ENCODE measurements at places on chromosomes 5 and 9. TPM values are rescaled to one million over a fixed set of nuclear protein-coding genes. Genes with fewer than 3 reads are reported as not detected.

- DNase-seq: no peak
Measured at GRCh38 chr5:40507095-40507494, 172.6 kb upstream of the PTGER4 start.

Gene SLC2A6
- 14.2 TPM for total RNA-seq

- DNase-seq: no peak
Measured at GRCh38 chr5:2991884-2992283, 240.4 kb upstream of the IRX2 start.

Gene KIAA1958
- 41.0 TPM for total RNA-seq

GRCh38 chr9:116383936-116384335, 230.3 kb downstream of the PAPPA start:
- no peak for DNase-seq

DNA sequence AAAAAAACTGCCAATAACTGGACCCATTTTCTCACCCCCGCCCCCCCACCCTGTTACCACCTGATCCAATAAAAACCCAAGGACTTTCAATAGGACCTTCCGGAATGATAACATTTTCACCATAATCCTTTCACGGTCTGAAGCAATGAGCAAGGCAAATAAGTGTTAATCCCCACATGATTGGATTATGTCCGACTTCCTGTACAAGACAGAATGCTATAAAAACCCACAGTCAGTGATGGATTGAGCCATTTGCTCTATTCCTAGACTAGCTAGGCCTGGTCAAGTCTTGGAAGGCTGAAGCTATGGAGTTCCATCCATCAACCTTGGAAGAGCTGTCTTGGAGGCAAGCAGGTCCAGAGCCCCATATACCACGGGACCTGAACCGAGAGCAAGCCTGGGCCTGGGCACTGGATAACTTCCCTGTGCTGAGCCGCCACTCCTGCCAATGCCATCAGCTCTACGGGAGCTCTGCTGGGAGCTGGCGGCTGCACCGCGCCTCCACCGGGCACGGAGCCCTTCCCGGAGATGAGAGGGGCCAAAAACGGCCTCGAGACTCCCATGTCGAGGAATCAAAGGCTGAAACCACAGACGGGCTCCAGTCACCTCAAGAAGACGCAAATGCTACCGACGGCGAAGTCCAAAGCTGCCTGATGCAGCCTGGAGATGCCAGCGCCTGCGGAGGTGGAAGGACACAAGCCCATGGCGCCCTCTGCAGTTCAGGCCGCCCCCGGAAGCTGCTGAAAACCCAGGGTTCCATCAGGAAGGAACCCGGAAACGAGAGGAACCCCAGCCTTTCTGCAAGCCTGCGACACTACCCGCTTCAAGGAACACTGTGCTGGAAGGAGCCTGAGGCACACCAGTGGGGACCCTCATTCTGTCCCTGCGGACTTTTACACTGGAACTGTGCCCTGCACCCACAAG, 69.2 kb downstream of the ANXA2R start:
- DNase-seq: peak; percentile 82

Gene GNA14
- 21.0 TPM for total RNA-seq

Gene SHROOM1
- 8.1 TPM for total RNA-seq

Gene RGS14
- 74.6 TPM for total RNA-seq

DNA sequence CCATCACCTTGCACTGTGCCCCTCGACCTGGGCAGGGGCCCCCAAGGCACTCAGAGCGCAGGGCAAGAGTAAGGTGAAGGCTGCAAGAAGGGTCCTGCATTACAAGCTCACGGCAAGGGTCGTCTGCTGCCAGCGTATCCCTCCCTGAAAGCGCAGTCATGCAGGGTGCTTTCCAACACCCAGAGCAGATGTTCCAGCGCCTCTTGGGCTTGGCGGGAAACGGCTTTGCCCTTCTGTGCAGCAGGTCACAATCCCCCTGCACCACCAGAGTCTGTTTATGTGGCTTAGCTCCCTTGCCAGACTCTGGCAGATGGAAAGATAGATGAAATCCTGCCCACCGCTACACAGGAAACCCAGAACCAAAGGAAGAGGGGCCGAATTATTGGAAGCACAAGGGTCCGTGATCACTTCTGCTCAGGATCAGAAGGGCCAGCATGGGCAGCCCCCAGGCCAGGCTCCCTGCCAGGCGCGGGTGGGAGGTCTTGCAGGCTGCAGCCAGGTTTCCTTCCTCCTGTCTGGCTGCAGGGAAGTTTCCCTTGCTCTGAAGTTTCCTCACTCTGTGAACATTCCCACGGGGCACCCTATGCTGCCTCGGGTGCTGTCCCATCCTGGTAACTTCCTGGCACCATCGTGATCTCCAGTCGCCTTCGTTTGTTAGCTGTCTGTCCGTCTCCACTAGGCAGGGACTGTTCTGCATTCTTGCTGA, 132.2 kb downstream of the ZNF354C start:
- DNase-seq: peak; percentile 10

DNA sequence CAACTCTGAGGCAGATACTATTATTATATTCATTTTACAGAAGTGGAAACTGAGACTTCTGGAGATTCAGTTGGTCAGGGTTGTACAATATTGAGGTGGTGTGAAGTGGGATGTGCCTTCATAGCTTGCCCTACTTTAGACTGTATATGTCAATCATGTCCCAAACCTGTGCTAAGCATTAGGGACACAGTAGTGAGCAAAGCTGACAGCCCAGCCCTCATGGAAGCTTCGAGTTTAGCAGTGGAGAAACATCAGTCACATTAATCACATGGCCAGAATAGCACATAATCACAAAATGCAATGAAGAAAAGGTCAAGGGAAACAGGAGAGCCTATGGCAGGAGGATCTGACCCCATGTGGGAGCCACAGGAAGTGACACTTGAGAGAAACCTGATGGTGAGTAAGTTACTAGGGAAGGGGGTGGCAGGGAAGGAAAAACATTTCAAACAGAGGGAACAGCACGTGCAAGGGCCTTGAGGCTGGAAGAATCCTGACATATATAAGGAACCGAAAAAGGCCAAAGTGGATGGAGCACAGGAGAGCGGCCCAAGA, 20.5 kb upstream of the RALGPS1 start:
- DNase-seq: no peak

DNA sequence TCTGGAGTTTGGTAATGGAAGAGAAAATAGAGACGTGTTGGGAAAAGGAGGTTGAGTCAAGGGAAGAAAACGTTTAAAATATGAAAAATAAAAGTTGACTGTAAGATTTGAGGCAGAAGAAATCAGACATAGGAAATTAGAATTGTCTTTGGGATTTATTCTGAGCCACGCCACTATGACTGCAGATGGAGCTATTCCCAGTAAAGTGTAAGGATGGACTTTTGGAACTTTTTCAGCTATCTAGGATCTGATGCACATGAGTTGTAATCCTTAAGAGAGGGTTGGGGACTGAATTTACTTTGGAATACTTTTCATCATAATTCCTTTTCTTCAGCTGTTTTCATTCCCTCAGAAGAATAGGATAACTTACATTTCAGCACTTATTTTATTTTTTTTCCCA, 336.7 kb downstream of the FAM170A start:
- no peak for DNase-seq

DNA sequence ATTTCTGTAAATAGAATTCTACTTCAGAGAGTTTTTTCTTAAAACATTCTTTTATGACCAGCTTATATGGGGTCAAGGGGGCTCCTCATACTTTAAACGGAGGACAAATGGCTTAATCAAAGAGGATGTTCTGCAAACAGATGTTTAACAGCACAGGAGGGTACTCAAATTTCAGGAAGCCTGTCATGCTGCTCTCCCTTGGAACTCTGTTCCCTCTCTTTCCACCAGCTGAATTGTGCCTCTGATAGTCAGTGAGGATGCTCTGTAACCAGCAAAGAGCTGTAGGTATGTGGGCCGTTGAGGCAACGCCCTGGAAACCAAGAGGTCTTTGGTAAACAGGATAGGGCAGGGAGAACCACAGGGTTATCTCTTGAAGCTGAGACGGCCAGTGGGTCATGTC, 161.1 kb downstream of the C5orf15 start:
- DNase-seq: no peak

- DNase-seq: no peak
Measured at GRCh38 chr9:8822667-8823025, 1023.1 kb upstream of the DMAC1 start.

Gene GABRP
- 9.9 TPM for total RNA-seq

DNA sequence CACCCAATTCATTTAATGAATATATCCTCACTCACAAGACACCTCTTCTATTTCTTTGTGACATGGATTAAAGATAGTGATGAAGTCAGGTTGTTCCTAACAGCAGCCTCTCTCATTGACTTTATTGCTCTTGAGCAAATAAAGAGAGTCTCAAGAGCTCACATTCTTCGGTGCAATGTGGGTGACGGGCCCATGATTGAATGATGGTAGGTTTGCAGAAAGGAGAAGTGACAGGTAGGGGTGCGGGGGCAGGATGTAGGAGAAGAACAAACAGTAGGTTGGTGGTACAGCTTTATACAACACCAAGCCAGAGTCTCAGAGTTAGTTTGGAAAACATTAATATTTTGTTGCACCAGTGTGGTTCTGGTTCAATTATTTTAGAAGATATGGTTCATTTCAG, 122.2 kb downstream of the SLIT3 start:
- no peak for DNase-seq

- DNase-seq: no peak
Measured at GRCh38 chr9:31536471-31536870, 848.0 kb upstream of the ACO1 start.

- no peak for DNase-seq
Measured at GRCh38 chr9:16157651-16158050, 604.8 kb downstream of the CCDC171 start.

Gene CDKN2AIPNL
- total RNA-seq: 54.3 TPM

DNA sequence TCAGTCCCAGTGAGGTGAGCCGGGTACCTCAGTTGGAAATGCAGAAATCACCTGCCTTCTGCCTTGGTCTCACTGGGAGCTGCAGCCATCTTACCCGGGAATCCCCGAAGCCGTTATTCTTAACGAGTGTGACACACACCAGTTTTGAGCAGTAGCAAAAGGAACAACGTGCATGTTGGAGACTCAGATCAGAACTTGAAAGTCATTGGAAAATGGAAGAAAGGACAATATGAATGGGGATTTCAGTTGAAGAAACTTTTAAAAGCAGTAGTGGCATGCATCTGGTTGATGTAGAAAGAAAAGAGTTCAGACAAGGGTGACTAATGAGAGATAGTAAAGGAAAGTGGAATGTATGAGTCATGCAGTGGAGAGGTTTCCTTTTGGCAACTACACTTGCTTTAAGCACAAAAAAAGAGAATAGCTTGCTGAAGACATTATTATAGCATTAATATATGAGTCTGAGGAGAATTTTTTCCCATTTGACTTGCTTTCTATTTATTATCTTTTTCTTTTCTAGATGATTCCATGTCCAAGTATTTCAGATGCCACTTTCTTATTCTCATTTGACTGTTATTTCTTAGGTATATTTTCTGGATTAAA, 44.4 kb upstream of the ANKDD1B start:
- no peak for DNase-seq

Gene SERF1A
- total RNA-seq: 16.5 TPM

GRCh38 chr9:70595211-70595610, 180.8 kb upstream of the KLF9 start:
- DNase-seq: no peak

Gene RBM27
- 29.8 TPM for total RNA-seq

Gene RMRP
- total RNA-seq: 25,042 TPM

Gene RAD23B
- total RNA-seq: 180 TPM

DNA sequence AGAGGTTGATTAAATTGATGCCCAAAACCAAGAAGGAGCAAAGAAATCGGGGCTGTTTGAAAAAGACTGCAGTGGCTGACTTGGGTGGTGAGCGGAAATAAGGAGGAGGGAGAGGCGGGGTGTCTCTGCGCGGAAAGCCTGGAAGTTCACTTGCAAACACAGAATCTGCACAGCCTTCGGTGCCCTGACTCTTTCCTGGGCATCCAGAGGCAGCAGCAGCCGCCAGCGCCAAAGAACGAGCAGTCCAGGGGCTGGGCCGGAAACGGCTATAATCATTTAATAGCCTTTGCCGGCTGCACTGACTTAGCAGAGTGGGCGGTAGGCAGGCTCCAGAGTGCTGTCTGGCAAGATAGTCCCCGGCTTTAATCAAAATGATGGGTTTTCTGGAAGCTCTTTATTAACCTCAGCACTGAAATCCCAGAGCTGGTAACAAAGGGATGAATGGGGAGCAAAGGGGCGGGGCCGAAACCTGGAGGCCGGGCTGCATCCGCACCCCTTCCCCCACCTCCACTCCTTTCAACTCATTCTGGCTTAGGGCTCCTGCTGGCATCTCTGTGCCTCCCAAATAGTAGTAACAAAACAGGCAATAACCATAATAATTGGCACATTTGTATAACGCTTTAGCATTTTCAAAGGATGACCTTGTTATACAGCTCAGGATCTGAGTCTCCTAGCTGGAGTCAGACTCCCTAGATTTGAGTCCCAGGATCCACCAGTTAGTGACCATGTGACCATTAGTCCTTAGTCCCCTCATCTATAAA, 35.7 kb downstream of the PCDHAC2 start:
- DNase-seq: peak; percentile 87

Gene FAT2
- 0.16 TPM for total RNA-seq

Gene TRIM32
- total RNA-seq: 20.1 TPM

DNA sequence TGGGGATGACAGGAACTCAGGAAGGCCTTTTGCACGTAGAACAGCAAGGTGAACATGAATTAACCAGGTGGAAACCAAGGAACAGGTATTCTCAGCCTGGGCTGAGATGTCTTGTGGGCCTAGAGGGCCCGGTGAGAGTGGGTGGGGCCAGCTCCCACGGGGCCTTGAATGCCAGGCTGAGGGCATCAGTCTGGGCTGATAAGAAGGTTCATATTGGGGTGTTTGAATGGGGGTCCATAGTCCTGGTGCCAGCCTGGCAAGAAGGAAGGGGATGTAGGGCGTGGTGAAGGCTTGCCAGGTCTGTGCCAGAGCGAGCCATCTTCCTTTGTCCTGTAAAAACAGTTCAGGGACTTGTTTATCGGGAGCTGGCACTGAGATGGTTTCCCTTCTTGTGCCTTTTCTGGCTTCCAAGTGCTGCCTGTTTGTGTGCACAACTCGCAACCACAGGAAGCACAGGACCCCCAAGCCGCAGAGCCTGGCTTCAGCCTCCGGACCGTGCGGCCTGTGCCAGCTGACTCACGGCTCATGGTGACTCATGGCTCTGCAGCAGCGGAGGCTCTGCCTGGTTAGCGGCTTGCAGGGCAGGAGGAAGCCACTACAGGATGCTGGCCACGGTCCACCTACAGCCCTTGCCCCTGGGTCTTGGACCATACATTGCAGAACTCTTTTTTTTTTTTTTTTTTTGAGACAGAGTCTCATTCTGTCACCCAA, 2.4 kb downstream of the CARD19 start:
- DNase-seq: no peak

Gene FKTN
- total RNA-seq: 14.5 TPM

- DNase-seq: no peak
Measured at GRCh38 chr9:125996791-125997190, 249.6 kb downstream of the PBX3 start.

Data from WTC11 (cell line).